ENCODE measurements at places on chromosomes 3 and 15.
A peak's percentile ranks its signal among the peaks of the same experiment; 100 is the strongest.

DNA sequence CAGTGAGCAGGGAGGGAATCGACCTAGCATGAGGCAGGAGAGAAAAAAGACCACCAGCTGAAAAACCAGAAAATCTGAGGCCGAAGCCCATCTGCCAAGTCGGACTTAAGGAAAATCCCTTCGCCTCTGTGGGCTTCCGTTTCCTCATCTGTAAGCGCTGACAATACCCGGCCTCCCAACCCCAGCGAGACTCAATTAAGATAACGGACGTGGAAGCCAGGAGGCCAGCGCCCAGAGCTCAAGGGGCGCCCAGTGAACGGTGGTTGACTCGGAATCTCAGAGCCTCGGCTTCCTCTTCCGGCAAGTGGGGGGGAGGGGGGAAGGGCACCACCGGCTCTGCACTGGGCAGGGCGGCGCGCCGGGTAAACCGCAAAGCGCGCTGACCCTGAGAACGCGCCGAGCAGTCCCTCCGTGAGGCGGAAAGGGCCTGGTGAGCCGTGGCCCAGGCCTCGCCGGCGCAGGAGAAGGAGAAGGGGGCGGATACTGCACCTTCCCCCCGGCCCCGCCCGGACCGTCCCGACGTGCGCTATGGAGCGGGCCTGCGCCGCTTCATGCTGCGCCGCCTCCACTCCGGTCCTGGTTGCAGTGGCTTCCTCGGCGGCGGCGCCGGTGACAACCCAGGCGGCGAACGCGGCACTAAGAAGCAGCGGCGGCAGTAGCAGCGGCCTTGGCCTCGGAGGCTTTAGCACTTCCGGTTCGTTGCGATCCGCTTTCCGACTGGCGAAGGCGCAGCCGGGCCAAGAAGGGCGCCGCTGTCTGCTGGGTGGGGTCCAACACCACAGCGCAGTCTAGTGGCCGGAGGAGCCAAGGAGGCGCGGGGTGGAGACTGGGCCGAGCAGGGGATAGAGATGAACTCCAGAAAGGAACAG, at the start of gene DPP8:
TSS of gene DPP8 (minus strand) at position 693 of the 869 bp plus-strand sequence. CDS start 5,136 bp downstream, outside the sequence.
- peak; percentile 80 for DNase-seq

DNA sequence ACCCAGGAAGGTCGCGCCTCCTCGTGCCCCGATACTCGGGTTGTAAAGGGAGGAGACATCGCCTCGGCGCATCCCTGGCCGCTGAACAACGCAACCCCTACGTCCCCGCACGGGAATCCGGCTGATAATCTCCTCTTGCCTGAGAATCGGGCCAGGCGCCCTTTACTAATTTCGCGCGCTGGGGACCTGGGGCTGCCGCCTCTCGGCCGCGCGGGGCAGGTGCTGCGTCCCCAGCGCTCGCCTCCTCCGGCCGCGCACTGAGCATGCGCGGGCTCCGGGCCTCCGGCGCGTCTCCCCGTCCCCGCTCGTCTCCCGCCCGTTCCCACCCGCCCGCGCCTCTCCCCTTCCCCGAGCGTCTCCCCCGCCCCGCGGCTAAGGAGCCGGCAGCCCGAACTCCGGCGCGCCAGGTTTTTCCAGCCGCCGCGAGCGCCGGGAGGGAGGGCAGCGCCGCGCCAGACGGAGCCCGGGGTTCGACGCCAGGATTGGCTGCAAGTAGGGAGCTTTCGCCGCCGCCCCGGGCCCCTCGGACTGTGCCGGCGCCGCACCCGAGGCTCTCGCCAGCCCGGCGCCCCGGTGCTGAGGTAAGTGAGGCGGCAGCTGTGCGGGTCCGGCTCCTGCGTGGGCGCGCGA, at the start of gene CNTN4:
TSS of gene CNTN4 (plus strand) at position 469 of the 630 bp plus-strand sequence.
- DNase-seq, result peak; percentile 78

- DNase-seq, result no peak
These were observed 123.8 kb downstream of the ARNT2 start for GRCh38 chr15:80527961-80528360.

DNA sequence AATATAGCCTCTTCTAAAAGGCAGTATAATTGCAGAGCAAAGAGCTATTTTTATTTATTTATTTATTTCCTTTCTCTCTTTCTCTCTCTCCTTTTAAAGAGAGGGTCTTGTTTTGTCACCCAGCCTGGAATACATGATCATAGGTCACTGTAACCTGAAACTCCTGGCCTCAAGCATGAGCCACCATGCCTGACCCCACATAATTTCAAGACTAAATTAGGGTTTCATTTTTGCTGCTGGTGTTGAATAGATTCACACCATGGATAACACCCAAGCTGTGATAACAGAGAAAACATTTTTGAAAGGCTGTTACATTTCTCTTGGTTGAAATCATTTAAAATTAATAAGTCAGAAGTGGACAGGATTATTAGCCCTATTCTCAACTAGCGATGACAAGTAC, 131.6 kb downstream of the LEKR1 start:
- no peak for DNase-seq

GRCh38 chr15:35281515-35281914, 196.4 kb upstream of the NANOGP8 start:
- no peak for DNase-seq

- no peak for DNase-seq
These were observed 370.2 kb upstream of the ZNF385D start for GRCh38 chr3:22121068-22121701.

- no peak for DNase-seq
These were observed 28.2 kb downstream of the PSMD6 start for GRCh38 chr3:63995086-63995485.

DNA sequence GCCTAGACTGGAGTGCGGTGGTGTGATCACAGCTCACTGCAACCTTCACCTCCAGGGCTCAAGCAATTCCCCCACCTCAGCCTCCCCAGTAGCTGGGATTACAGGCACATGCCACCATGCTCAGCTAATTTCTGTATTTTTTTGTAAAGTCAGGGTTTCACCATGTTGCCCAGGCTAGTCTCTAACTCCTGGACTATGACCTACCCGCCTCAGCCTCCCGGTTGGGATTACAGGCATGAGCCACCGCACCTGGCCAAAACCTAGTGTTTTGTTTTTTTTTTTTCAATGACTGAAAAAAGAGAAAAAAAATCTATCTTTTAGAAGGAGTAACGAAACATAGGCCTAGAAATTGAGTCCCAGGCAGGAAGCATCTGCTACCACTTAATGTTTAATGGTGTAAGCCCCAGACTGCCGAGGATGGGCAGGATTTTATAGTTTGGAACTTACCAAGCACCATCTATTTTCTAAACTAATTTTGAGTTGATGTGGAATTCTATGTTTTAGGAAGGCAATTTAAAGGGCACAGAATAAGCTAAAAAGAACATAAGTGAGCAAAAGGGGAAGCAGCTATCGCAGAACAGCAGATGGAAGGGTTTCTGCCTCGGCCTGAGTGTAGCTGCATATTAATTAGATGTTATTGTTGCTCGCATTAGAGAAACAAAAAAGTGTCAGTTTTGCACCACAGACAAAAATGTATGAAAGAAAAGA, 24.2 kb upstream of the CA12 start:
- no peak for DNase-seq

GRCh38 chr3:4606911-4607310, 113.8 kb downstream of the ITPR1 start:
- no peak for DNase-seq

GRCh38 chr3:41369838-41370237, 170.5 kb downstream of the CTNNB1 start:
- peak; percentile 18 for DNase-seq

GRCh38 chr3:121574449-121574848, 6.7 kb downstream of the ARGFX start:
- DNase-seq, result no peak

DNA sequence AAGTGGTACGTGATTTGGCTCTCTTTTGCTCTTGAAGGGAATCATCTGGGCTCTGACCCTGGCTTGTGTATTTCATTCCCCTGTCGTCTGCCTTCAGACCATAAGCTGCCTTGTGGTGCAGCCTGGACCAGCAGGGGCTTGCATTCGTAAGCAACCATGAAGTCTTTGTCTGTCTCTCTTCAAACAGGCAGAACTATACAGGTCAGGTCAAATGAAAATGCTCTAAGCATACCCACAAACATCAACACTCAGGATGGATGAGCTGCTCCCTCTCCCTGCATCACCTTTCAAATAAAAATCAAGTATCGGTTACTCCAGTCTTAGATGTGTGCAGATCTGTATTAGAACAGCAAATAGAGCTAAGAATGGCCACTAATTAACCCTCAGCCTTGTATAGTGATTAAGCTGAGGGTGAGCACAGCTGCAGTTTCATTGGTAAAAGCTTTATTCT, 268.6 kb upstream of the UBE2E1 start:
- no peak for DNase-seq

- DNase-seq, result no peak
These were observed 28.0 kb upstream of the KCTD6 start for GRCh38 chr3:58463942-58464271.

- DNase-seq, result no peak
These were observed 118.4 kb downstream of the ATG7 start for GRCh38 chr3:11390411-11391131.

- no peak for DNase-seq
These were observed 64.5 kb downstream of the CERS3 start for GRCh38 chr15:100464256-100464655.

- DNase-seq, result no peak
These were observed 238.5 kb downstream of the NSUN3 start for GRCh38 chr3:94301366-94301765.

DNA sequence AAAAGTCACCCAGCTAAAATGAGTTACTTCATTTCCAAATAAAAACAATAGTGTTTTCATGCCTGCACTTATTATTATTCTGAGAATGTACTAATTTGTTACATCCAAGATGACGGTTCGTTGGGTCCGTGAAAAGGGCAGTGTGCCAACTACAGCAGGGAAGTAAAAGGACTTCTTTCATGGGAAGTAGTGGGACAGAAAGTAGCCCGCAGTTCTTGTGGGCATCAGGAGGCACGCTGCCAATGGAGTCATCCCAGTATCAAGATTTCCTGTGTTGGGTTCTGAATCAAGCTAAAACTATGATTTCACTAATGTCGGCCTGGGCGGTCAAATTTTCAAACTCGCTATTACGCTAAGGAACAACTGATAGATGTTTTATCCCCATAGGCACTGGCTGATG, 254.5 kb upstream of the SOX2 start:
- DNase-seq, result no peak

GRCh38 chr3:197521277-197522182, 34.2 kb downstream of the BDH1 start:
- no peak for DNase-seq

- no peak for DNase-seq
These were observed 7.6 kb upstream of the FOXB1 start for GRCh38 chr15:59996298-59997041.

DNA sequence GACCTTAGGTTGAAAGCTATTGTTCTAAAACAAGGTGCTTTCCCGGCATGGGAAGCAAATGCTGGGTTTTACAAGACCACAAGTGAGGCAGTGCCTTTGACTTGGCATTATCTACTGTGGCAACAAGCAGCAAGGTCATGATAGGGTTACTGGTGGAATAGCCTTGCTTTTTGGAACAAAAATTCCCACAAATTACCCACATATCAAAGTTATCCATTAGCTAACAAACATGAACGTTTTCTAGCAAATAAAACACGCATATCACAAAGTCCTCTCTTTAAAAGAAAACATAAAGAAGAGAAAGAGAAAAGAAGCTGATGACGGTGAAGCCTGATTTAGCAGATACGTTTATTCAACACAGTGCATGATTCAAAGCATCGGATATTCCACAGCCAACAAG, 57.6 kb downstream of the SETMAR start:
- no peak for DNase-seq

- DNase-seq, result no peak
These were observed 2.3 kb upstream of the SHC4 start for GRCh38 chr15:48965972-48966371.

DNA sequence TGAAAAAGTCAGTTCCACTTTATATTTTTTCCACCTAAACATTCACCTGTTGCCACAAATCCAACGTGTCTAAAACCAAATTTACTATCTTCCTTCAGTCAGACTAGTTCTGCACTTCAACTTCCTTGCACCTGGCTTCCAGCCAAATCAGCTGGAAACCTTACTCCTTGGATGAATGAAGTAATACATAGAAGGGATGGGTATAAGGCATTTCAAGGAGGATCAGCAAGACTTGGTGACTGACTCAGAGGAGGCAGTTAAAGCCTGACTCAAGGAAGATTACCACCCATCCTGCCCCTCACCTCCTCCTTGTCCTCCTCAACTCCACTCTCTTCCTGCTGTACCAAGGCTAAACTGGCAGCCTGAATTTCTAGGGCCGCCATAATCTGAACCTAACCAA, 37.1 kb downstream of the QTRT2 start:
- DNase-seq, result no peak

GRCh38 chr15:81074773-81075172, 59.3 kb upstream of the CFAP161 start:
- no peak for DNase-seq

- no peak for DNase-seq
These were observed 55.1 kb downstream of the MYH15 start for GRCh38 chr3:108455212-108455705.

- no peak for DNase-seq
These were observed 212.2 kb downstream of the RBMS3 start for GRCh38 chr3:29493109-29493508.

DNA sequence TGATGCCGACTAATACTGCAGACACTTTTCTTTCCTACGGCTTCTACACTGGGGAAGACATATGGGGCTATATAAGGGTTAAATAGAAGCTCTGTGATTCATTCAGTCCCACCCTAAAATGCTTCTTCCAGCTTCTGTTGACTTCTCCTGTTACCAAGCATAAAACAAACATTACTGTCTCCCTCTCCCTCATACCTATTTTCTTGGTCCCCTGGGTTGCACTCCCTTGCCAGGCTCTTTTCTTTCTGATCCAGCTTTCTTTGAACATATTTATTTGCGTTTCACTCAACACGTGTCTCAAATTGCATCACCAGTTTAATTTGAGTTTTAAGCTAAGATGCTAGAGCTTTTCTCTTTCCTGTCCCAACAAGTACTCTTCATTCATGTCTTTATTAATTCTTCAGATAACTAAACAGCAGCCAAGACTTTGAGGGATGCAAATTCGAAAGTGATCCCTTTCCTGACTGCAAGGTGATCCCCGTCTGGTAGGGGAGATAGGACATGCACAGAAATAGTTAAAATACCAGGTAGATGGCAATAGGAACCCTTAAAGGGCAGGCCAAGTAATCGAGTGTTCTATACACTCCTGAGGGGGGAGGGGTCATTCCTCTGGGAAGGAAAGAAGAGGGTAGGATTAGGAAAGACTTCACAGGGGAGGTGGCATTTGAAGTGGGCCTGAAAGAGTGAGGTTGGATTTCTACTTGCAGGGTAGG, 198.6 kb upstream of the BCL6 start:
- no peak for DNase-seq

- no peak for DNase-seq
These were observed 51.7 kb downstream of the MYO5C start for GRCh38 chr15:52243697-52244555.

GRCh38 chr3:183790700-183791099, 34.7 kb downstream of the MAP6D1 start:
- no peak for DNase-seq

- no peak for DNase-seq
These were observed at the start of gene KNG1 for GRCh38 chr3:186717039-186717457. Gene KNG1, plus strand, starts transcription at chr3:186717359. Its CDS starts 184 bp downstream, at chr3:186717543.

DNA sequence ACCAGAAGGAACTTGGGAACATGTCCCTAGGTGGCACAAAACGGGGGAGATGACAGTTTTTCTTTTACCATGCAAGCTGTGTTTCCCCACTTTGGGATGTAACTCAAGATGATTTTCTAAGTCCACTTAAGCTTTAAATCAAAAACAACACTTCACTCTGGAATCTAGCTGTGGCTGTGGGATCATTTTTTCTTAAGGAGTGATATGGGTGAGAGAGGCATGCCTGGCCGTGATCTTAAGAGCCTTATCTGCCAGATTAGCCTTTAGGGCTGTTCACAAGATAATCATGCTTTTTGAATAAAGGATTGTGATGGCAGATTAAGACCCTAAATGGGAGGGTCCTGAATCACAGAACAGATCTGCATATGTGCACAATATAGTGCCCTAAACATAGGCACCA, 384.8 kb upstream of the SEMA6D start:
- no peak for DNase-seq
